ENCODE measurements at places on chromosomes 3 and 15. TPM values are rescaled to one million over a fixed set of nuclear protein-coding genes. Genes with fewer than 3 reads are reported as not detected.

The GHSR gene
- total RNA-seq = not detected

- no peak for DNase-seq
Measured at GRCh38 chr15:77187751-77188464, 117.0 kb upstream of the TSPAN3 start.

The CYP8B1 gene
- total RNA-seq = not detected

DNA sequence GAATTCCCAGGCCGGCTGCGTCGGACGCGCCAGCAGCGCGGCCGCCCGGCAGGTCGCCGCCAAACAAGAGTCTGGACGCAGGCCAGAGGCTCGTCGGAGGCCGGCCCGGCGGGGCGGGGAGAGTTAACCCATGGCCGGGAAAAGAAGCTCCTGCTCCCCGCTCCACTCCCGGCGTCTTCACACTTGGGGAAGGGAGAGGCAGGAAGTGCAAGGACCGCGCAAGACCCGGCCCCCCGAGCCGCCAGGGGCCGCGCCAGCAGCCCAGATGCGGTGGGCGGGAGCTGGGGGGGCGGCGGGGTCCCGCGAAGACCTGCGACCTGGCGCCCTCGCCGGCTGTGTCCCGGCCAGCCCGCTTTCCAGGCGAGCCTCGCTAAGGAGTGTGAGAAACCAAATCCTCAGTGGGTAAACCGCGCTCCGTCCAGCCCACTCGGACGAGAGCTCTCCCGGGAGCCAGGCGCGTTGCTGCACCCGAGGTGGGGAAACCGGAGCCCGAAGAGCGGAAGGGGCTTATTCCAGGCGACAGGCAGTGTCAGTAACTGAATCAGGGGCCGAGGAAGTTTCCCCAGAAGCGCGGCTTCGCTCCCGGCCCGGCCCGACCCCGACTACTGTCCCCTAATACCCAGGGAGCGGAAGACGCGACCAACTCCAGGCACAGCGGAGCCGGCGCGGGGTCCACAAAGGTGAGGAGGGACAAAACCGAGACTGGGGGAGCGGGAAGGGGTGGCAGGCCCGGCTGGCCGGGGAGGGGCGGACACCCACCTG lies 721 bp downstream of the ADAMTS7 start:
- DNase-seq = no peak

The IGF2BP2 gene
- 27.6 TPM for total RNA-seq

DNA sequence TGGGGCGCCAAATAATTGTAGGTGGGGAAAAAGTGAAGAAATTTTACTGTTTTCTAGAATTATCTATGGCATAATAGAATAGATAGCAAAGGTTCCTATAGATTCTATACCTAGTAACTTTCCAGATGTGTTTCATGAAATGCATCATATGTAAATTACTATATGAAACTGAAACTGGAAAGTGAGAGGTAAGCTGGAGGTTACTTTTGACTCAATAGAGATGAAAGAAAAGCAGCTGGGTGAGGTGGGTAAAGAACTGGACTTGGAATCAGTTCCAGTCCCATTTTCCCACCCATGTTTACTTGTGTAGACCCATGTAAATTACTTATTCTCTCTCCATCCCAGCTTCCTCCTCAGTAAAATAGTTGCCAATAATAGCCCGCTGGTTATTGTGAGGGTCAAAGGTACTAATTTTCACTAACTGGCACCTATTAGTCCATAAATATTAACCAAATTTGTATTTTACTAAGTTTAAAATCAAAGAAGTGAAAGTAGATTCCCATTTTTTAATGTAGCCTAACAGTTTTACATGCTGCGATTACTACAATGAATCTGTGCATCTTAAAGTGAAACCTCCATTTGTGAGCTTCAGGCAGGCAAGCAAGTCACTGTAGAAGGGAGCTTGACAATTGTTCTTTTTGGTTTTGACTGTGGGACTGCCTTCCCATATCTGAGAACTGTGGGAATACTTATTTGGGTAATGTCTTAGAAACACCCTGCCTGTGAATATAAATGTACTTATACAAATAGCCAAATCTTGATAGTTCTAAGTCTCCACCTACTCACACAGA lies 312.1 kb downstream of the SLC9A9 start:
- DNase-seq = no peak

The TUSC7 gene
- not detected for total RNA-seq

DNA sequence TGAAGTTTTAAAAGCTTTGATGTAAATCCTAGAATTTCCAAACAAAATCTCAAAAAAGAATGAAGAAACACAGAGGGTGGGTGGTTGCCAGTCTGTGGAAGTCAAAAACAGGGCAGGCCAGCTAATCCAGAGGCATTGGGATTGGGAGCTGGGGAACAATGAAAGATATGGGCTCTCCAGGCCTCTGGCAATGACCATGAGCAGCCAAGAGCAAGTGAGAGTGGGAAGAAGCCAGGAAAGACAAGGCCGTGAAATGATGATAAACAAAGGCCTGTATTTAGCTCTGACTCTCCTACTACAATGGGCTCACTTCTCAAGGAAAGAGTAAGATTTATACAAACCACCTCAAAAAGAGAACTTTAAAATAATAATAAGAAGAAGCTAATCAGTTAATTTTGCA lies 248.5 kb downstream of the ZMAT3 start:
- DNase-seq = no peak

The IMPG2 gene
- not detected for total RNA-seq

- DNase-seq = peak; percentile 51
Measured at GRCh38 chr3:175255698-175256097, 396.6 kb downstream of the NAALADL2 start.

GRCh38 chr15:61811952-61812351 lies 248.3 kb downstream of the VPS13C start:
- DNase-seq = no peak

DNA sequence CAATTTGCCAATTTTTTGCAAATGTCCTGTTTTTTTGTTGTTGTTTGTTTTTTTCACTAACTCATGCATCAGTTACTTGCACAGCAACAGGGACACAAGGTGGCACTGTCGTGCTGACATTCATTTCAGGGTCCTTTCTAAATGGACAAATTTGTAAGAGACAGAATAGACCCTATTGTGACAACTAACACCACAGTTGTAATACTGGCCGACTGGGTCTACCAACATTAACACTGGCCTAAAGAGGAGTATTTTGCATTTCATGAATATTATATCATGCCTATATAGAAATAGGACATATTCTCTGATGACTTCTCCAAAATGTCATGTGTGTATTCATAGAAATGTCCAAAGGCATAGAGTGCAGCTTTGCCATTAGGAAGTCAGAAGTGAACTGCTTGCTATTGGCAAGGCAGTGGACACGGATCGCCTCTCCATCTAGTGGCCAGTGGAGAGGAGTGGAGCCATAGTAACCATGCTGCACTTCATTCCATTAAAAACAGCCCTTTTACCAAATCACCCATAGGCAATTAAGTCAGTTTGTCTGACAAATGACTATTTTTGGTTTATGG lies 54.8 kb downstream of the ZBTB20 start:
- peak; percentile 53 for DNase-seq

DNA sequence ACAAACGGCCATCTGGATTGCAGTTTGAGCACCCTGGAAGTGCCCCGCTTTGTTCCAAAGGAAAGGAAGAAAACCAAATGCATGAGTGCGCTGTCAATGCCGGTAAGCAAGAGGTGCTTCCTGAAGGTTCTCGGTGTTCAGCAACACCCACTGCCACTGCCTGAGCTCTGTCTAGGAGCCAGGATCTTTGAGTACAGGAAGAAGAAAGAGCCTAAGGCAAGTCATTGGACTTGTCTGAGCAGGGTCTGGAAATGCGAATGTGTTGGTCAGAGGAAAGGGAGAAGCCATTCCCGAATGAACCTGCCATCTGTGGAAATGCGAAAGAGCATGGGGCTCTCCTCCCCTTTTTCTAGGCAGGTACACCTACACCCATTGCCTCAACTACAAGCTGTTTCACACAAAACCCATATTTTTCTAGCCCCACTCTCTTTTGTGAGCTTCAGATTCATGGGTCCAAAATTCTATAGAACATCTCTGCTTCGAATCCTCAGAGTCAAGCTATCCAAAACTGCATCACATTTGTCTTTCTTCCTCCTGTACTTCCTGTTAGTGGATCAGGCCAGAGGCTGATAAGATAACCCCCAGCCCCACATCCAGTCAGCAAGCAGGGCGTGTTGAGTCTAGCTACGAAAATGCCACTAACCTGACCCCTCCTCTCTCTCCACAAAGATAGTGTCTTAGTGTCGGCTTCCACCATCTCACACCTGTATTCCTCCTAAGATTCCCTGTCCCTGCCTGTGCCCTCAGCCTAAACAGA lies 55.6 kb upstream of the C15orf61 start:
- no peak for DNase-seq

GRCh38 chr15:31098491-31098917 lies 3.0 kb downstream of the TRPM1 start:
- DNase-seq = peak; percentile 97

The TRMT10C gene
- total RNA-seq = 21.3 TPM

The TMCO5A gene
- total RNA-seq = not detected

DNA sequence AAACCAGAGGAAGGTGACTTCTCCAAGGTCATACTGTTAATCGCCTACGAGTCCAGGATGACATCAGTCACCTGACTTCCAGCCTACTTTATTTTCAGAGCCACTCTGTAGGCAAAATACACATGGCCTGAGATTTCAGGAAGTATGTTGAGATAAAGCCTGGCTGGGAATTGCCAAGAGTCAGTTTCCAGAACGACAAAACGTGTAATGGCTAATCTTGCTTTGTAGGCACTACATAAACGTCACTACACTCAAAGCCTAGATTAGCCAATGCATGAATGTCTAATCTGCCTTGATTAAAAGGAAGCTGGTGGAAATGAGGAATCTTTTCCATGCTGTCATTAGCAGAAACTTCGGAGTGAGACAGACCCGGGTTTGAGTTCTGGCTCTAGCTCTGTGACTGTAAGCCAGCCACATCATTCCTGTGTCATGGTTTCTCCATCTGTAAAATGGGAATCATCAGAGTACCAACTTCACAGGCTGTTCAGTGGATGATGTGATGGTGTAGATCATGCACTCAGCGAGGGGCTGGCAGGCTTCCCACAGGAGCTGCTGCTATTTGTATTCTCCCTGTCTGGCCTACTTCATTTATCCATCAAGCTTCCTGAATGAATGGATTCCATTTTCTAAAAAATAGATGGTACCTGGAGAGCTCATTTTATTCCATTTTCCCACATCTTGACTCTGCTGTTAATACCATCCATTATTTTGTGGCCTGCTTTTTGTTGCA lies 241.9 kb downstream of the XXYLT1 start:
- no peak for DNase-seq

DNA sequence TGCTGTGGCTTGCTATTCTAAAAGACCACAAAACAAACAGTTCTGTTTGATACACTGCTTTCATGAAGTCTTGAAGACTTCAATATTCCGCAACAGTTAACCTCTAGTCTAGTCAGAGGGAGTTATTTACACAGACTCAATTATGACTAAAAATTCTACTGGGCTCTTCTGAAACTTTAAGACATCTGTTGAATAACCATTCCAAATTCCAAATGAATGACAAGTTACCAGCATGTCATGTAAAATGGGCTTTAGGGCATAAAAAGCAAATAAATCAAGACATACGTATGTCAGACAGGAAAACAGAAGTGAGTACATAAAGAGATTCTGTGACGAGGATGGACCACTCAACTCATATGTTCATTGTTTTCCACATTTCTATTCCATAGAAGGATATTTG lies 93.9 kb downstream of the PLOD2 start:
- DNase-seq = peak; percentile 47

- no peak for DNase-seq
Measured at GRCh38 chr3:24661175-24661584, 166.5 kb upstream of the THRB start.

- DNase-seq = no peak
Measured at GRCh38 chr3:29741231-29741630, 460.4 kb downstream of the RBMS3 start.

- DNase-seq = no peak
Measured at GRCh38 chr3:94028093-94028837, at the start of gene STX19. STX19 (minus strand) TSS chr3:94028597; CDS start chr3:94015269, 13,328 bp downstream.

The C3orf18 gene
- total RNA-seq = 7.1 TPM

DNA sequence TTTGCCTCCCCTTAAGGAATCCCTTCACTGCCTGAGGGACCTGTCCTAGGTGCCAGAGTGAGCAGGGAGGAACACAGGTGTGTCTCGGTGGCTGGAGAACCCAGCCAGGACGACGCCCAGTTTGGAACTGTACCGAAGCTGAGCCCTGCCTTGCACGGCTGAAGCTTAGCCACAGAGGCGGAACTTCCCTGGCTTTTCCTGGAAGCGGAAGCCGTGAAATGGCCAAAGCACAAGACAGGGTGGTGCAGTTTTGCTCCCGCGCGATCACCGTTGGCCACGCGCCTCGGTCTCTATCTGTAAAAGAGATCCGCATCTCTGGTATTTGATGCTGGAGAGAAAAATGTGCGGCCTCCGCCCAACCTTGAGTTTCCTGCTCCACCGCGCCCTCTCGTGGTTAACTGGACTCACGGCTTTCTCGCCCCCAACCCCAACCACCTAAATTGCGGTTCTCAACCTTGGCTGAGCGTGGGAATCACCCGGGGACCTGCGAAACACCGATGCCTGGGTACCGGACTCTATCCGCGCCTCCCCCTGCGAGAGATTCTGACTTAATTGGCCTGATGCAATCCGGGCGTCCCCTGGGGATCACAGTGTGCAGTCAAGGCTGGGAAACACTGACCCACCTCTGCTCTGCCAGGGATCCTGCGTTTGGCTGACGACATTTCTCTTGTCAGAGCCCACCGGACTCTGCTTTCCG lies 70.7 kb upstream of the ABHD2 start:
- peak; percentile 69 for DNase-seq

The GOLGA8R gene
- total RNA-seq = 0.90 TPM

The CTXN2 gene
- not detected for total RNA-seq

GRCh38 chr3:56930706-56931105 lies 129.0 kb upstream of the ARHGEF3 start:
- DNase-seq = no peak

The CISH gene
- 2.5 TPM for total RNA-seq

The ACTC1 gene
- not detected for total RNA-seq

DNA sequence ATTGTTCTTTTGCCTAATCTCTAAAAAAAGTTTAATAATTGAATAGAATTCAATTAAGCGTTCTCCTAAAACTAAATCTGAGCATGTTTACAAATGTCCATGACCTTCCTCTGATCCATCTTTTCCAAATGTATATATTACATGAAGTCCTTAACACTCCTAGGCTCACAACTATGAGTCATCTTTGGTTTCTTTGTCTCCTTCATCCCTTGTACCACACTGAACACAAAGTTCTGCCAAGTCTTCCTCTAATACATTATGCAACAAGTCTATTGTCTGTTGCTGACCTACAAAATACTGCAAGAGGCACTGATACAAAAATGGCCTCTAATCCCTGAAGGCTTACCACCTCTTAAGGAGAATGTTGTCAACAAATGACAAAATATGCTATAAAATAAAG lies 550.2 kb downstream of the PYDC2 start:
- DNase-seq = no peak

GRCh38 chr3:99482191-99482590 lies 156.2 kb upstream of the COL8A1 start:
- no peak for DNase-seq

GRCh38 chr15:42285034-42285433 lies 11.8 kb upstream of the TMEM87A start:
- DNase-seq = no peak

DNA sequence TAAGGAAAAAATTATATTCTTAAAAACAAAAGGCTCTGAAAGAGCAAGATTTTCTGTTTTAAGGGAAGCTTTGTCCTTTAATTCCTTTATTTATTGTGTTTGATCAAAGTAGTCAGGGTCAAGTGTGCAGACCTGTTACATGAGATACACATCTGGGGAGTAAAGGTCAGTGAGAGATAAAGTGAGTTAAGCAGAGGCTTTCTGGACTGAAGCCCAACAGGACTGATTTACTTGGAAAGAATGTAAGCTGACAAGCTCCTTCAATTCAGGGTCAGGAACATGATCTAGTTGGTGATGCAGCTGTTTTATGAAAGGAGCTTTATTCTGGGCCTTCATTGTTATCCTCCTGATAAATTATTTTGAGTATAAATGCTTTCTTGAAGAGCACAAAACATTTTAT lies 20.7 kb upstream of the OTOL1 start:
- no peak for DNase-seq

Measured in Caki2 (cell line).